ENCODE measurements at places on chromosomes 12 and 14.

DNA sequence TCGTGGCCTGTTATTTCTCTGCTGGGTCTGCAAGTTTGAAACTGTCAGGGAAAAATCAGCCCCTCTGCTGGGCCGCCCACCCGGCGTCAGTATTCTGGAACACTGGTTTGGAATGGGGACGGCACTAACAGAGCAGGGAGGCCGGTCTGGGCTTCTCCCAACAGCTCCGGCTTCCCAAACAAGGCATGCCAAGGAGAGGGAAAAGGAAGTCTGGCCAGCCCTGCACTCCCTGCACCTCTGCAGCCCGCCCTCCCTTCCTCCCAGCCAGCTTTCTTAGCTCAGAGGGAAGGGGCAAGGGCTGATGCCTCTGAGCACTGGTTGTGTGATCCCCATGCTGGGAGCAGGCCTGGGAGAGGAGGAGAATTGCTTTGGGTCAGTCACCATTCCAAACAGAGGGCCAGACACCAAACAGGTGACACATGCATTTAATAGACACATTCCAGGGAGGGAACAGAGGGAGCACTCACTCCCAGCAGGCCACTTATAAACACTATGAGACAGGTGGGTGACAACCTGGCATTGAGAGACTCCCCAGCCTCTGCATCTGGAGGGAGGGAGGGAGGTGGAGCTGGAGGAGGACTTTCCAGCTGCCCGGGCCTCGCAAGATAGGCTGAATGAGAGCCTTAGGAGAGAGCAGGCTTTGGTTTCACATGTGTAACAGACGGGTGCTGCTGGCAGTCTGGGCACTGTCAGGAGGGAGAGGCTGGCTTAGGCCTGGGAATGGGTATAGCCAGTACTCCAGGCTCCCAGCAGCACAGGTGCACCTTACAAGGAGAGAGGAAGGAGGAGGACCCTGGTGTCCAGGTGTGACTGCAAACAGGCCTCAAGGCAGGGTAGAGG lies 10.3 kb downstream of the KRT75 start:
- no peak for DNase-seq

GRCh38 chr12:58592475-58593207 lies 327.7 kb downstream of the LRIG3 start:
- DNase-seq: no peak

DNA sequence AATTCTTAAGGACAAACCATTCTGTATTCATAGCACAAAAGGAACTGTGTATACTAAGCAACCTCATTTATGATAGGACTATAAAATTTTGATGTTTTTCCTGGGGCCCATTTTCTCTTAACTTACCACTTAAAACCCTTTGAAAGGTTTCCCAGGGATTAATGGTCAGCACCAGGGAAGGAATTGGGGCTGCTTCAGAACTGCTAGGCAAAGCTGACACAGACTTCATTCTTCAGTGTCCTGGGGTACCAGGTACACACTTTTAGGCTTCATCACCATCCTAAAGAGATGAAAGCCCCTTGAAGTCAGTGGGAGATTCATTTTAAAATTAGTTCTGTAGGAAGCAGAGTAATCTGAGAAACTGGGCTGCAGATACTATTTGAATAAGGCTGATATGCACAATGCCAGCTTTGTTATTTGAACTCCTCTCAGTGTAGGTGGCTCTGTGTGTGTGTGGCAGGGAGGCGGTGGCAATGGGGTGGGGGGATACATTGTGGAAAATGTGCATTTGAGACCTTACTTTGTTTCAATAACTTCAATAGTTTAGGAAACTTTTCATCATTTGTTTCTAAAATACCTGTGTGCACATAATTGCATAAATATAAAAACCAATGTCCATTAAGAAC lies 329.3 kb upstream of the DCN start:
- DNase-seq: no peak

- DNase-seq: no peak
Observed at GRCh38 chr12:5335069-5335468, 96.8 kb upstream of the NTF3 start.

DNA sequence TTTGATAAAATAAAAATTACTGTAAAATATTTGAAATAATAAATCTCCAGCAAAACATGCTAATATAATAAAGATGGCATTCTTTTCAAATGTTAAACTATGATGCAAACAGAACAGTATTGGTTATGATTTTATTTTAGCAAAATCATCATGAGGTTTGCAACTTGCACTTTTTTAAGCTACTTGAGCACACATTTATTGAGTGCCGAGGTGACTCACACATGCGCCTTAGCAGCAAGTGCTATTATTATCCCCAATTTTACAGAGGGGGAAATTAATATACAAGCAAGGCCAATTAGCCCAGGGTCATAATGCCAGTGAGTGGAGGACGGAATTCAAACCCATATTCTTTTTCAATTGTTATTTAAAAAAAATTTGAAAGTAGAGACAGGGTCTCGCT lies 7.3 kb downstream of the DYRK4 start:
- no peak for DNase-seq

GRCh38 chr14:65421201-65421981 lies 8.9 kb downstream of the FUT8 start:
- DNase-seq: no peak

- DNase-seq: no peak
Observed at GRCh38 chr14:55807881-55808379, 227.9 kb downstream of the KTN1 start.

DNA sequence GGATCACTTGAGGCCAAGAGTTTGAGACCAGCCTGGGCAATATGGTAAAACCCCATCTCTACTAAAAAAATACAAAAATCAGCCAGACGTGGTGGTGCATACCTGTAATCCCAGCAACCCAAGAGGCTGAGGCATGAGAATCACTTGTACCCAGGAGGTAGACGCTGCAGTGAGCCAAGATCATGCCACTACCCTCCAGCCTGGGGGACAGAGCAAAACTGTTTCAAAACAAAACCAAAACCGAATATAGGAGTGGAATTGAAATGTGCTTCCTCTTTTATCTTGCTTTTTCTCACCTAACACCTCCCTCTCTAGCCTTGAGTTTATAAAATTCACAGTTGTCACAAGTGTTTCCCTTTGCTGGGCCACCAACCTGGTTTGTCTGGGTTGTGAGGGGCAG lies 181.9 kb downstream of the PAH start:
- DNase-seq: peak; percentile 75

GRCh38 chr12:124088217-124088907 lies 115.3 kb downstream of the ZNF664 start:
- no peak for DNase-seq

DNA sequence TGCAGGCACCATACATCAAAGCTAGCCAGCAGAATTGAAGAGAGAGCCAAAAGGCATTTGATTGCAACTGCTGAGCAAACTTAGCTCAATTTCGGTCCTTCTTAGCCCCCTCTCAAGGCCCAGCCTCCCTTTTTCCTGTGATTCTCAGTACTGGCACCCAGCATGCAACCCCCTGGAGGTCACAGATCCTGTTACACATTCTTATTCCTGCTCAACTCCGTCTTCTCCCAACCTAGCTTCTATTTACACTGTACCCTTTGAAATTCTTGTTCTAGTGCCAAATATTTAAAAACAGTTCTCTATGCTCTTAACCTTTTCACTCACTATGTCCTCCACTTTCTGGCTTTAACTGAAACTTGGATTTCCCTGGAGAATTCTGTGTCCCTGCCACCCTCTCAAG lies 131.3 kb upstream of the CPSF6 start:
- no peak for DNase-seq

- DNase-seq: no peak
Observed at GRCh38 chr14:51236314-51236713, 3.7 kb upstream of the TMX1 start.

DNA sequence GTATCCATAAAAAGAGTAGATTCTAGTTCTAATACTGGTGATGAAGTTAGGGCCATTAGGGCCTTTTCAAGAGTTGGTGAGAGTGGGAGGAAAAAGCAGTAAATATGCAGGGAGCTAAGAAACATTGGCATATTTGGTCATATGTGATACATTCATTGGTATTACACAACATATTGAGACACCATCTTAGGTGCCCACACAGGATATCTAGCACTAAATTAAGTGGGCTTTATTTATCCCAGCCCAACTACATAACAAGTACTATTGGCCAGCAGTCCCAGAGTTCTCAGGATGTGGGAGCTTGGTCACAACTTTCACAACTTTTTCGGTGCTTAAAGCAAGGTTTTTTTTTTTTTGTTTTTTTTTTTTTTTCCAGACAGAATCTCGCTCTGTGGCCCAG lies 2.0 kb upstream of the ING4 start:
- no peak for DNase-seq

- DNase-seq: no peak
Observed at GRCh38 chr12:110431957-110432587, 18.1 kb downstream of the ARPC3 start.

DNA sequence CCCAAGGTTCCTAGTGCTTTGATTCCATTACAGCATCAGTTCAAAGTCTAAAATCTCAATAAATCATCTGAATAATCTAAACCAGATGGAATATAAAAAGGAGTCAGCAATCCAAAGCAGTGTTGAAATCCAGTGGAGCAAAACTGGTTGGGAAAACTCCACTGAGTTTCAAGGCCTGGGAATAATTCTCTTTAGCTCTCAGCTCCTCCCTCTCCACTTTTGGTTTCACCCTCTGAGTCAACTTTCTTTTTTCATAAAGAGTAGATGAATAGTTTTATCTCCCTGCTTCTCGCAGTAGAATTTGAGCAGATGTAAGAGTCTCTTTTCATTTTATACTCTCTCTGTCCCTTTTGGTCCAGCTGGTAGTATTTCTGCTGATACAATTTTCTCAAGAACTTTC lies 338.6 kb downstream of the APAF1 start:
- DNase-seq: no peak

- no peak for DNase-seq
Observed at GRCh38 chr12:41190338-41190737, 2.2 kb downstream of the PDZRN4 start.

- no peak for DNase-seq
Observed at GRCh38 chr12:89461190-89461589, 63.4 kb downstream of the GALNT4 start.

Measured in GM12878 (cell line).